ENCODE measurements at places on chromosomes 6 and 20.
A peak's percentile ranks its signal among the peaks of the same experiment; 100 is the strongest.

GRCh38 chr6:37657112-37657886 is 40.4 kb downstream of the MDGA1 start:
- no peak for DNase-seq

GRCh38 chr6:167005350-167006159 is 6.4 kb downstream of the CEP43 start:
- peak; percentile 54 for DNase-seq

DNA sequence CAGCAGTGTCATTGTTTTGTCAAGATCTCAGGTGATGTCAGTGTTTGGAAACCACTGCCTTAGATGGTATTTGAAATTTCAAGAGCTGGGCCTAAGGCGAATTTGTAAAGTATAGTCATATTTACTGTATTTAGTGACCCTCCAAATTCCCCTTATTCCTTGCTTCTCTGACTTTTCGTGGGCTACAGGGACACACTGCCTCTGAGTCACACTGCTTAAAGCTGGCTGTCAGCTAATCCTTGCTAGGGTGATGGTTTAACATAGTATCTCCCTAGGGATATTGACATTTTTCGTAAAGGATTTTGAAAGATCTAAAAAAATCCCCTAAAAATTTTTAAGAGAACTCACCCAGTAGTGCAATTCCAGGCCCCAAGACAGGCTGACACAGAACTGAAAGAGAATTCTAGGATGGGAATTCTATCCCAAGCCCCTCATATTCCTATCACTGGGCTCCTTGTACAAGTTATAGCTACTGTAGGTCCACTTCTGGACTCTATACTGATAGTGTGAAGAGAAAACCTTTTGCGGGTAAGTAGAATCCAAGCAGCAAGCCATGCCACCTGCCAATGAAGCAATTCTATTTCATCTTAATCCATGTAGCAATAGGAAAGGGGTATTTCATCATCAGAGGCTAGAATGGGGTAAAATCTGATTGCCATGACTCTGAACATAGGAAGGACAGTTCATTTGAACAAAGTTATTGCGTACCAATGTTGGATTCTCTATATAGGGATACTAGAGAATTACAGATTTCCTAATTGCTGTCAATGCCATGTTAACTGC is 4.3 kb downstream of the BMP6 start:
- DNase-seq, result no peak

DNA sequence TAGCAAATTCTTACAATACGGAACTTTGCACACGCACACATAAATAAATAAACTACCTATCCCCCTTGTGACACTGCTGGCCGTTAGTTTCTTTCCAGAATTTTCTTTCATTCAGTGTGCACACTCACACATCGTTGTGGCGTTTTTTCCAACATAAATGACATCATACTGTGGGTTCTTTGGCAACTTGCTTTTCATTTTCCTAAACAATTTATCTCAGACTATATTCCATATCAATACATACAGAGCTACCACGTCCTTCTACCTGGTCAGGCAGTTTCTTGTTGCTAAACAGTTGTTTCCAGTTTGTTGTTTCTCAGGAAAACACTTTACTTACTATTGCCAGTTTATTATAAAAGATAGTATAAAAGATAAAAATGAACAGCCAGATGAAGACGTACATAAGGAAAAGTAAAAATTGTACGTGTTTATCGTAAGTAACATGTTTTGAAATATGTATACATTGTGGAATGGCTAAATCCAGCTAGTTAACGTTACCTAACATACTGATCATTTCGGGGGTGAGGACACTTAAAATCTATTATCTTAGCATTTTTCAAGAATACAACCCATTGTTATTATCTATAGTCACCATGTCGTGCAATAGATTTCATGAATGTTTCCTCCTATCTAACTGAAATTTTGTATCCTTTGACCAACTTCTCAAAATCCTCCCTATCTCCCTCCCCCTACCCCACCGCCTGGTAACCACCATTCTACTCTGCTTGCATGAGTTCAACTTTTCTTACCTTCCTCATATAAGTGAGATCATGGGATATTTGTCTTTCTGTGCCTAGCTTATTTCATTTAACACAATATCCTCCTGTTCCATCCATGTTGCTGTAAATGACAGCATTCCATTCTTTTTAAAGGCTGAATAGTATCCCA is 1.2 kb upstream of the TP53RK start:
- DNase-seq, result no peak

- no peak for DNase-seq
These were observed 312.9 kb upstream of the ARID1B start for GRCh38 chr6:156464100-156464878.

DNA sequence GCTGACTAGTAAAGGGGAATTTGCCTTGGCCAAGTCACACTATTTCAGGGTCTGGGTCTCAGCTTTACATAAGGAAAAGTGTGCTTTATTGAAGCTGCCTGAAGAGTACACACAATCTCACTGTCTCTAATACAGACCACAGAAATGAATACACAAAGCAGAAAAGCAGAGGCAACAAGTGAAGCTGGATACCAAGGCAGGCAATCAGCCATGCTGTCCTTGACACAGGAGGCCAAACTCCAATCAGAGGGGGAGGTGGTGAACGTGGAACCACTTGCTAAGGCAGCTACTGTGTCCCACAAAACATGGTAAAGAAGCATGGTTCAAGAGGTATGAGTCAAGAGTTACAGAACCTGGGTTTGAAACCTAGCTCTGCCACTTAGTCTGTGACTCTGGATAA is 21.8 kb upstream of the CCND3 start:
- DNase-seq, result no peak

DNA sequence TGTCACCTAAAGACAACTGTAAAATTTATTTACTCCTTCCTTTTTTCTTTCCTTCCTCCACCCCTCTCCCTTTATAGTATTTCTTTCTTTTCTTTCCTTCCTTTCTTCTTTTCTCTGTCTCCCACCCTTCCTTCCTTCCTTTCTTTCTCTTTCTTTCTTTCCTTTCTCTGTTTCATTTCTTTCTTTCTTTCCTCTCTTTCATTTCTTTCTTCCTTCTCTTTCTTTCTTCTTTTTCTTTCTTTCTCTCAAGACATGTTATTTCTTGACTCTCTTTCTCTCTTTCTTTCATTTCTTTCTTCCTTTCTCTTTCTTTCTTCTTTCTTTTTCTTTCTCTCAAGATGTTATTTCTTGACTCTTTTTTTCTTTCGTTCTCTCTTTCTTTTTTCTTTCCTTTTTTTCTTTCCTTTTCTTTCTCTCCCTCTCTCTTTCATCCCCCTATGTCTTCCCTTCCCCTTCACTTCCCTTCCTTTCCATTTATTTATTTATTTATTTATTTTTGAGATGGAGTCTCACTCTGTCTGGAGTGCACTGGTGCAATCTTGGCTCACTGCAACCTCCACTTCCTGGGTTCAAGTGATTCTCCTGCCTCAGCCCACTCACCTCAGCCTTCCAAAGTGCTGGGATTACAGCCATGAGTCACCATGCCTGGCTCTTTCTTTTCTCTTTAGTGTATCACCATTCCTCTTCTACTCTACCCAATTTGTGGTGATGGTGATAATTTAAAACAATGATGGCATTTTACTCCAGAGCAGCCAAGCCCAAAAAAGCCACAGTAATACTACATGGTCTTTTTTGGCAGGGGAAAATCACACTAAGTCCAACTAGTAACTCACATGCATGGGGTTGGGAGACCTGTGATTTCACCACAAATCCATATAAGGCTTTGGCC is 188.2 kb downstream of the ADGRG6 start:
- DNase-seq, result no peak

GRCh38 chr6:71091167-71091566 is 134.3 kb upstream of the B3GAT2 start:
- no peak for DNase-seq

DNA sequence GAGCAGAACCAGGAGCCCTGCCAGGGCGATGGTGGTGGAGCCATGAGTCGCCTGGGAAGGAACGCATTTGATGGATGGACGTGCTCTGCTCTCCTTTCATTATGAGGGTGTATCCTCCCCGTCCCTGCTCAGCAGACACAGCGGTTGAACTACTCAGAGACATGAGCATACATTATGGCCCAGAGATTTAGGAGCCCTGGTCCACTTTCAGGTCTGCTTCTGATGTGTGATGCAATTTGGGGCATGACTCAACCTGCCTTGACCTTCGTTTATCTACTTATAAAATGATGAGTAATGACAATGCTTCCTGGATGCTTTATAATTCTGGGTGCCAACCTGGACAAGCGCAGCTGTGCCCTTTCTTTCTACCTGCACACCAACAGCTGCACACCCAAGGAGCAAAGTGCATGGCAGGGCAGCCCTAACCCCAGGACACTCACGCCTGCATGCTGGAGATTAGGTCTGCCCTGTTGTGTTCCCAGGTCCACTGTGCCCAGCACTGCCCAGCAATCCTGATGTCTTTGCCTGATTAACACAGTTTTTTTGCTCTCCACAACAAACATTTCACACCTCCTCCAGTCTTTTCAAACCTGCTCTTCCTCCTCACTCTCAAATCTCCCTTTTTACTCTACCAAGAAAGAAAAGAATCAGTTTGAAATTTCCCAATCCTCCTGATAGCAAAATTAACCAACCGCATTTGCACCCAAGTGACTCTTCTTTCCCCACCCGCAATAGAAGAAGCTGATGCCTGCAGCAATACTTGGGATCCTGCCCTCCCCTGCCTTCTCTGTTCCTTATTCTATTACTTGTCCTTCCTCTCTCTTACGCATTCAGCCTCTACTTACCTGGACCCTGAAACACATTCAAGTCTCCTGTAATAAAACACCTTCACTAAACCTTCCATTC is 81.2 kb downstream of the EZR start:
- no peak for DNase-seq

GRCh38 chr20:52800734-52801627 is 171.2 kb upstream of the TSHZ2 start:
- no peak for DNase-seq

- DNase-seq, result no peak
These were observed 17.3 kb upstream of the MCUR1 start for GRCh38 chr6:13831615-13832014.

DNA sequence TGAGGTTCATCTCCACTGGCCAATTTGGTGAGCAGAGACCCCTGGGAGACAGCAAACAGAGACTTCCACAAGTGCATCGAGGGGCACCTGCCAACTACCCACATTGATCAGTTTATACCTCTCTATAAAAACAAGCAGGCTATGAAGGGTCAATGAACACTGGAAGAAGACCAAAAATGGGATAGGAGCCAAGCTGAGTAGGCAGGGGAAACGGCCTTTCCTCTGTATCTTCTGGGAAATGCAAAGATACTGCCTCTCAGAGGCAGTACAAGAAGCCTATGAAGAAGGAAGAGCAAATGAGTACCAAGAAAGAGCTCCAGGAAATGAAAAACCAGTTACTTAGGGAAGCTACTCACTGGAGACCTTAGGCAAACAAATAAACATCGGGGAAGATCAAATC is 247.7 kb downstream of the GMDS start:
- no peak for DNase-seq

- no peak for DNase-seq
These were observed 6.9 kb upstream of the RRBP1 start for GRCh38 chr20:17688965-17689364.

GRCh38 chr6:80341330-80341729 is 234.9 kb downstream of the BCKDHB start:
- no peak for DNase-seq

DNA sequence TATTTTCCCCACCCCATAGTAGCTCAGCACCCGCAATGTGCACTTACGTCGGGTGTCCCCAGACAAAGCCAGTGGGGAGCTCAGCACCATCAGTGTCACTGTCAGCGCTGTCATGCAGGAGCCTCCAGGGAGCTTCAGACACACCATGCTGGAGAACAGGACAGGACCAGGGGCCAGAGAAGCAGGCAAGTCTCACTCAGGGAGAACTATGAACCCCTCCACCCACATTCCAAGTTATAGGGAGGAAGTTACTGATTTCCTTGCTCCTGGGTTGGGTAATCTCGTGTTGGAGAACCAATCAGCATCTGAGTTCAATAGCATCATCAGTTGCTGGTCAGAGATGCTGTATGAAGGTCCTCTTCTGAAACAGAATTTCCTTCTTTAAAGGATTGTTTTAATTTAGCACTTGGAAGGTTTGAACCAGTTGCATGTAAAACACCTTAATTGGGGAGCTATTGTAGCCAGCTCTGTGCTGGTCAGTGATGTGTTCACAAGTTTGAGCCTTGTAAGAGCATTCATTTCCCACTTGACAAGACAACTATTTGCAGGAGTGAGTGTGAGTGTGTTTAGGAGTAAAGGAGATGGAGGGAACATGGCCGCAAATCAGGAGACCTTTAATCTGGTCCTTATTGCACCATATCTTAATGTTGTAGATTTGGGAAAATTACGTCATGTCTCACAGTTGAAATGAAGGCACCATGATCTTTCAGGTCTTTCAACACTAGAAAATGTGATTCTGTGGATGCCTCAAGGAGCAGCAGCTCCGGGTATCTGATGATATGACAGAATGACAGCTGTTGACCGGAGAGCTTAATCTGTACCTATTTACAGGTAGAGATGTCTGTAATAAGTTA is at the start of gene HLA-DRB1:
TSS of gene HLA-DRB1 (minus strand) at position 253 of the 854 bp plus-strand sequence. CDS start at position 147, 106 bp downstream.
- no peak for DNase-seq

DNA sequence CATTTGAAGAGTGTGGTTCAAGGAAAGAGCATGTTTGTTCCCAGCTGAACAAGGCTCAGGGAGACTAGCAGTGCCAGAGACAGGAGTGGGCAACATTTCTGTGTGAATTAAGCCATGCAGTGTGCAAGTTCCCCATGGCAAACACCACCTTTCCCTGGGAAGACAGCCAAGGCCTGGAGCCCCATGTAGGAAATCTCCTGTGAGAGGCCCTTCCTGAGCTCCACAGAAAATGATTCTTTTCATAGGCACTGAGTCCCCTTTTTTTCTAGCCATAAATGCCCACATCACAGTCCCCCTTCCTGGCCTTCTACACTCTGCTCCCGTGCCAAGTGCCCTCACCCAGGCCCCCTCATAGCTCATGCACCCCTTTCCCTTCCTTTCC is 11.8 kb upstream of the TRAM2 start:
- DNase-seq, result no peak

DNA sequence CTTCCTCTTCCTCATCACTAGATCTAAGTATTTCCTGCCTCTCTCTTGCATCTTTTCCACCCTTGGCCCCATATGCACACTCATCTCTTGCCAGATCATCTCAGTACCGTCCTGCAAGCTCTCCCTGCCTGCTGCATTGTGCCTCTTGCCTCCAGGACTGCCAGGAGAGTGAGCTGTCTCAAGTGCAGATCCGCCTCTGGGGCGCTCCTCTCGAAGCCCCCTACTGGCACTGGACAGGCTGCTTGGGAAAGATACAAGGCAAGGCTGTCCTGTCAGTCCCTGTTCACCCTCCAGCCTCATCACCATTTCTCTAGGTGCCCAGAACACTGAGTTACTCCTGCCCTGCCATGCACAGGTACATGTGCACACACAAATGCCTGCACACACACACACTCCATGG is 10.2 kb downstream of the SYNDIG1 start:
- no peak for DNase-seq

GRCh38 chr6:53944543-53944942 is 149.7 kb downstream of the LRRC1 start:
- no peak for DNase-seq

All from uterus (tissue), 4 donors.